ENCODE measurements at places on chromosomes 12 and 14.
A peak's percentile ranks its signal among the peaks of the same experiment; 100 is the strongest.

DNA sequence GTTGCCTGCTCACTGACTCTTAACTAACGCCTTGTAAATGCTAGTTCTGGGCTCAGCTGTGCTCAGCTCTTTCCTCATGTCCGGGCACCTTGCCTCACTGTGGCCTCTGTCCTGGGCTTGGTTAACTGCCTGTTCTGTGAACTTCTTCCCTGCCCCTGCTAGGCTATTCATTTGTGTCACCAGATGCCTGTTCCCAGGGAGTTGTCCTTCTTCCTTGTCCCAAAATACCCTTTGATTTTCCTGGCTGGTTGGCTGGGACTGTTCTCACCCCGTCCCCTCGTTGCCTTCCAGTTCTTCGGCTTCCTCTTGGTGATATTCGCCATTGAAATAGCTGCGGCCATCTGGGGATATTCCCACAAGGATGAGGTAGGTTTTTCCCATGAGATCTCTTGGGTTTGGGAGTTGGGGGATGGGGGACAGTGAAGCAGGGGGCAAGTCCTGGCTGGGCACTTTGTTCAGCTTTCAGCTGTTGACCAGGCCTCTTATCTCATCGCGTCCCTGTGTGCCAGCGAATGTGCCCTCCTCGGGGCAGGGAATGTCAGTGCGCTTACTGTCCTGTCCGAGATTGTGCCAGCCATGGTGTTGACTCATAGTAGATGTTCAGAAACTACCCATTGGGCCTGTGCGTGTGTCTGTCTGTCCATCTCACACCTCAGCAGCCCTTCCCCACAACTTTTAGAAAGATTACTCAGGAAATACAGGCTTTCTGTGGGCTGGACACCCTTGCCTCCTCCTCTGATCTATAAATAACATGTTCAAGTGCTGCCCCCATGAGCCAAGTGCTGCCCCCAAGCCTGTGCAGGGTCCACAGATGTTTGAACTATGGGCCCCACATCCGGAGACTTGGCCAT is 33.1 kb downstream of the CD9 start:
- no peak for DNase-seq

DNA sequence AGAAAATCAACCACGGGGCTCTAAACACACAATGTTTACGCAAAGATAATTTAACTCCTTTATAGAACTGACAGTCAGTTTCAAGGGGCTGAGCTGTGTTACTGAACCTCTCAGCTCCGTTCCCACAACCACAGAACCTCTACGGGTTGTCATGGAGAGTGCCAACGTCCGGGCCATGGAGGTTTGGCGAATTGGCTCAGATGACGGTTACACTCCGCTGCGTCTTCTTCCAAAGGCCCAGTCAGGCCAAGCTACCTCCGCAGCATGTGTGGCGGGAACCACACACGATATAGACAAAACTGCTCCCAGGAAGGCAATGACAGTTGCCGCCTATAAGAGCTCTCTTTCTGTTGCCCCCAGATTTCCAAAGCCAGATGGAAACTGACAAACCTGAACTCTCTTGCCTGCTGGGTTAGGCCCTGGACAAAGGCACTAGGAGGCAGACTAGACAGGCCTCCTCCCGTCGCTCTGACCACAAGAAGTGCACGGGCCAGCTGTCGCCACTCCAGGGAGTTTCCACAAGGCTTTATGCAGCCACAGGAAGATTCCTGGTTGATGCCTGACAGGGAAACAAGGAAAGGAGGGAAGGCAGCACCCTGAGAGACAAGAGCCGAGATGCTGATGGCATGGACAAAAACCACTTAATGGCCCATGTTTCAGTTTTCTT is 30.3 kb downstream of the CCDC88C start:
- DNase-seq, result peak; percentile 99

DNA sequence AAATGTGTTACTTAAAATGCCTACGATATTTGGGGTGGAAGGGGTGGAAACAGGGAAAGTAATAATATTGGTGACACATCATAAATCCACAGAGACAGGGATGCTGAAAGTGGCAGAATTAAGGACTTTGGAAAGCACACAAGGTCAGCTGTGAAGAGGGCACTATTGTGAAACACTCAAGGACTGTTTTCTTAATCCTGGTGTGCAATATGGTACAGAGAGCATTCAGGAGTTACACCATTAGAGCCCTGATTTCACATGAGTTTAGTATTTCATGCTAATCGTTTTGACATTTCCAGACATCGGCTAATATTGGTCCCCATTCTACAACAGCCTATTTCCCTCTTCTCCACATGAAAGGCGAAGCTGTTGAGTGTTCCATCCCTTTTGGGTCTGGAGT is 219.2 kb downstream of the MSRB3 start:
- no peak for DNase-seq

- DNase-seq, result no peak
Observed at GRCh38 chr12:92745856-92746550, 43.2 kb downstream of the PLEKHG7 start.

DNA sequence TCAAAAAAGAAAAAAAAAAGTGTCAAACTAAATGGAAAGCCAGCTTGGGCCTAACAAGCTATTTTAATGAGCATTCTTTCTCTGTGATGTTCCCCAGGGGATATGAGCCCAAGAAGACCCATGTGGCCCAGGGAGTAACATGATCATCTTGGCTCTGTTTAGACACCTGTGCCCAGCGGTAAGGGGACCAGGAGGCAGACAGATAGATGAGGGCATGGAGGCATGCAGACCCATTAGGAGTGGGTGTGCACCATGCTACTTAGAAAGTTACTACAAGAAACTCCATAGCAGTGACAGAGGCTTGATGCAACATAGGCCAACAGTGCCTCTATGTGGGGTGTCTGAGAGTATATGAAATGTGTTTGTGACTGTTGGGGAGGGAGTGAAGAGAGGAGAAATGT is 3.1 kb upstream of the CREBL2 start:
- peak; percentile 25 for DNase-seq

- no peak for DNase-seq
Observed at GRCh38 chr14:101022916-101023435, 119.5 kb upstream of the RTL1 start.

- no peak for DNase-seq
Observed at GRCh38 chr14:101925152-101925551, 39.2 kb upstream of the DYNC1H1 start.

DNA sequence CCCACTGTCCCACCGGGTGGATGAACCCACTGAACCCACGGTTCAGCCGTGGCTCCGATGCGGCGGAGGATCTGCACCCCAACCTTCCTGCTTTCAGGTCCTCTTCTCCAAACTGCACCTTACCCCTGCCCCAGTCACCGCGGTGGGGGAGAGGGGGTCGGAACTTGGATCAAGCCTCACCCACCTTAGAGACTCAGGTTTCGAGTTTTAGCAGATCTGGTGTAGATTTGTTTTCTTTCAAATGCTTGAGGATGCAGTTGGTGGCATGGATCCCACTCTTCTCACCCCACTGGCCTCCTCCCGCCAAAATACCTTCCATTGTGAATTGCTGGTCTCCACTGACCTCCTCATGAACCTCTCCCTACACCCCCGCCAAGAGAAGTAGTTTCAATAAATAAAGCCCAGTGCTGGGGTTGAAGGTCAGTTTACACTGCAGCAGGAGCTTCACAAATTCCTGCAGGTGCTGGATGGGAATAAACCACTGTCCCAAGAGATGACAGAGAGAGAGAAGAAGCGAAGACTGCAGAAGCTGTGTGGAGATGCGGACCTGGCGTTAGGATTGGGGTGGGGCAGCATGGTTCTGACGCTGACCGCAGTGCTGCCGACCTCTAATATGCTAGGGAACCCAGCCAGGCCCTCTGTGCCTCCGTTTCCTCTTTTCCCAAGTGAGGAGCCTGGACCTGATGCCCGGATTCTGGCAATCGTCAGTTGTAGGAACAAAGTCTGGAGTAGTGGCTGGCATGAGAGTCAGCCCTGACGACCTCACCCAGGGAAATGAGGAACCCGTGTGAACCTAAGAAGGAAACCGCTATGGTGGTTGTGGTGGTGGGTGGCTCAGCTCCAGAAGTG is 7.4 kb downstream of the TTC6 start:
- no peak for DNase-seq

- no peak for DNase-seq
Observed at GRCh38 chr14:100872259-100873095, 31.0 kb downstream of the RTL1 start.

DNA sequence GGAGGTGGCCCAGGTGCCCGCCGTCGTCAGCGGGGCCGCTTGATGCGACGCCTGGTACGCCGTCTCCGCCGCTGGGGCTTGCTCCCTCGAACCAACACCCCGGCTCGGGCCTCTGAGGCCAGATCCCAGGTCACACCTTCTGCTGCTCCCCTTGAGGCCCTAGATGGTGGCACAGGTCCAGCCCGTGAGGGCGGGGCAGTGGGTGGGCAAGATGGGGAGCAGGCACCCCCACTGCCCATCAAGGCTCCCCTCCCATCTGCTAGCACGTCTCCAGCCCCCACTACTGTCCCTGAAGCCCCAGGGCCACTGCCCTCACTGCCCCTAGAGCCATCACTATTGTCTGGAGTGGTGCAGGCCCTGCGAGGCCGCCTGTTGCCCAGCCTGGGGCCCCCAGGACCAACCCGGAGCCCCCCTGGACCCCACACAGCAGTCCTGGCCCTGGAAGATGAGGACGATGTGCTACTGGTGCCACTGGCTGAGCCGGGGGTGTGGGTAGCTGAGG is 5.5 kb downstream of the LRP10 start:
- DNase-seq, result no peak

GRCh38 chr12:21751517-21751916 is 23.0 kb downstream of the KCNJ8 start:
- DNase-seq, result no peak

GRCh38 chr12:24997496-24997895 is 48.6 kb upstream of the BCAT1 start:
- DNase-seq, result no peak

DNA sequence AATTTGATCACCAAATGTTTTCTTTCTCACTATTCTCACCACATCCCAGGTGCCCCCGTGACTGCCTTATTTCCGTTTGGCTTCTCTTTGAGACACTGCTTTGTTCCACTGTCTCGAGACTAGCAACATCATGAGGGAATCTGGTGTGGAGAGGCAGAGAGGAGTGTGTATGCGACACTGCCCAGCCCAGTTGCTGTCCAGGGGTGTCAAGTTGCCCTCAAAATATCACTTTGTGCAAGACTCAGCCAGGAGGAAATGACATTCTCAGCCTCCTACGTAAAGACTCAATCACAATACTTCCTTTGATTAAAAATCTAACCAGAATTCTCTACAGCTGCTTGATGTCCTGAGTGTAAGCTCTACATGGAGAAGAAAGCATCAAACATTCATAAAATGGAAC is 48.2 kb upstream of the EEA1 start:
- no peak for DNase-seq

Data from NCI-H524 (cell line).